ENCODE measurements at places on chromosomes 4 and X.
A peak's percentile ranks its signal among the peaks of the same experiment; 100 is the strongest.

- DNase-seq: no peak
These were observed 12.7 kb upstream of the SMIM43 start for GRCh38 chr4:121777625-121778024.

GRCh38 chr4:14368391-14368790 is 633.9 kb upstream of the CPEB2 start:
- no peak for DNase-seq

DNA sequence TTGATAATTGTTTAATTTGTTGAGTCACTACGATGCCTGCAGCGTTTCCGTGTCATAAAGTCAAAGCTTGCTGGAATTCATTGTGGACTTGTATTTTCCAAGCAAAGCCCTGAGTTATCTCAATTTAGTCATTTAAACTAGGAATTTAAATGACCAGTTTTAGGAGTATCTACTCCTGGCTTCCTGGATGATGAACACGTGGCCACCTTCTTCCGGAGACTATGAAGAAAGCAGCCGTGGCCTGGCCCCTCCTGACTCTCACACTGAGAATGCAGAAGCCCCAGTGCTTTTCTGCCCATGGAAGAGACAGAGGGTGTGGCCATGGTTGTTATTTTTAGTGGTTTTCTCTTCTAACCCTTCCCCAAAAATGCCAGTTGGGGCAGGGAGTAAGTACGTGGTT is 250.7 kb upstream of the GATB start:
- no peak for DNase-seq

DNA sequence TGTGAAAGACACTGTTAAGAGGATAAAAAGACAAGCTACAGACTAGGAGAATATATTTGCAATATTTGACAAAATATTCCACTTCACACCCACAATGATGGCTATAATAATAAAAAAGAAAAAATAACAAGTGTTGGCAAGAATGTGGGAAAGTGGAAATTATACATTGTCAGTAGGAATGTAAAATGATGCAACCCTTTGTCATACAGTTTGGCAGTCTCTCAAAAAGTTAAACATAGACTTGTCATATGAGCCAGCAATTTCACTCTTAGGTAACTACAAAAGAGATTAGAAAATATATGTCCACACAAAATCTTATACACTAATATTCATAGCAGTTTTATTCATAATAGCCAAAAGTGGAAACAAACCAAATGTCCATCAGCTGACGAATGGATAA is 5.2 kb upstream of the RADX start:
- no peak for DNase-seq

GRCh38 chrX:80423000-80423399 is 2.8 kb downstream of the TENT5D start:
- DNase-seq: no peak

DNA sequence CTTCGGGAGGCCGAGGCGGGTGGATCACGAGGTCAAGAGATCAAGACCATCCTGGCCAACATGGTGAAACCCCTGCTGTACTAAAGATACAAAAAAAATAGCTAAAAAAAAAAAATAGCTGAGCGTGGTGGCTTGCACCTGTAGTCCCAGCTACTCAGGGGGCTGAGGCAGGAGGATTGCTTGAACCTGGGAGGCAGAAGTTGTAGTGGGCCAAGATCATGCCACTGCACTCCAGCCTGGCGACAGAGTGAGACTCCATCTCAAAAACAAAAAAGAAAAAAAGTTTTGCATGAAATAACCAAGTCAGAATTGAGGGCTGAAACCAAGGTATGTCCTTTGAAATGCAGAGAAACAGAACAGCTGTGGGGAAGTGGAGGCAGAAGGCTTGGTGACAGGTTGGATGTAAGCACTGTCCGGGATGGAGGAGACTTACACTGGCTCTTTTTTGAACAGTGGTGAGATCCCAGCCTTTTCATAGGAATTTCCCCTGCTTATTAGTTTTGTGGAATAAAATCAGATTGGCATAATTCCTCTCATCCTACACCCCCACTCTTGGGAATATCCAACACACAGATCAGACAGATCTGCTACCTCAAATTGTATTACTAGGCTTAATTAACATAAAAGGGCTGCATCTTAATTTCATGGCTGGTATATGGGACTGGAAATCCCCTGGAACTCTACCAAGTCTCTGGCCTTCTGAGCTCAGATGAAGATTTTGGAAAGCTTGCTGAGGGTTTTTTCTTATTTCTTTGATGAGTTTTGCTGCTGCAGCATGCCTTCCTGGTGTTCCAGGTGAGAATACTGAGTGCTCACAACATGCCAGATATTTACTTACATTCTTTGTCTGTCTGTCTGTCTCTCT is 18.8 kb upstream of the C4orf36 start:
- no peak for DNase-seq

GRCh38 chr4:69377562-69377961 is 97.3 kb downstream of the UGT2B28 start:
- no peak for DNase-seq

GRCh38 chr4:70518716-70519115 is 347 bp downstream of the AMTN start:
- DNase-seq: no peak

DNA sequence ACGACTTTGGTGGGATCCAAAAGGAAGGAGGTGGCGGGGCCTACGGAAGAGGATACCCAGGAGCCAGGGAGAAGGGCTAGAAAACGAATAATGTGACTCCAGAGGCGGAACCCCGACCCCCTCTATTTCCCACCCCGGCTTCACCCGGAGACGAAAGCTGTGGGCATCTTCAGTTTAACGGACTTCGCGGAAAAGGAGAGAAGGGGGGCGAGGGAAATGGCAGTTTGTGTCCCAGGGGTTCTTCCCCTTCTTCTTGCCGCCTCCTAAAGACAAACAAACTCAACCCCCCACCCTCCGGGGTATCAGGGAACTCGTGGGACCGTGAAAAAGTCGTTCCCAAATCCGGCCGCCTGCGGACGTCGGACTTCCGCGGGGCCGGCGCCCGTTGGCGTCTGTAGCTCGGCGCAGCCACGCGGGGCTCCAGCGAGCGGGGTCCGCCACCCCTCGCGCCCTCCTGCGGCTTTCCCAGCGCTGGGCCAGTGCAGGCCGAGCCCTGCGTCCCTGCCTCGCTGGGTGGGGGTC is 3.6 kb upstream of the LEF1 start:
- no peak for DNase-seq

DNA sequence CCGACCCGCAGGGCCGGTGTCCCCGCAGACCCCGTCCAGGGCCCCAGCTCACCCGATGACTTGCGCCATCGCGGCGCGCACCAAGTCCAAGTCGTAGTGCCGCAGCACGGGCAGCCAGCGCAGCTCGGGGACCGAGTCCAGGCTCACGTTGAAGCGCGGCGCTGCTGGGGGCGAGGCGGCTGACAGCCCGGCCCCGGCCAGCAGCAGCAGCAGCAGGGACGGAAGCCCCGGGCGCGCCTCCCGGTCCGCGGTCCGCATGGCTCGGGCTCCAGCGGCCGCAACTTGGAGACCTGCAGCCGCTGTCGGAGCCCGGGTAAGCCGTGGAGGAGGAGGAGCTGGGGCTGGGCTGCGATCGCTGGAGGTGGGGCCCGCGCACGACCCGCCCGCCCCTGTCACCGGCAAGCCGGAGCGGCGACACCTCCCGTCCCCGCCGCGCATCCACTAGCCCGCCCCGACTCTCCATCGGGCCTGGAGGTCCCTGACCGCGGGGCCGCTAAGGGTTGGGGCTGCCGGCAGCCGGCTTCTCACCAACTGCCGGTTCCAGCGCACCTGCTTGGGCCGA is at the start of gene NAAA:
TSS of gene NAAA (minus strand) at position 322 of the 562 bp plus-strand sequence. CDS start at position 258, 64 bp downstream.
- peak; percentile 3 for DNase-seq

DNA sequence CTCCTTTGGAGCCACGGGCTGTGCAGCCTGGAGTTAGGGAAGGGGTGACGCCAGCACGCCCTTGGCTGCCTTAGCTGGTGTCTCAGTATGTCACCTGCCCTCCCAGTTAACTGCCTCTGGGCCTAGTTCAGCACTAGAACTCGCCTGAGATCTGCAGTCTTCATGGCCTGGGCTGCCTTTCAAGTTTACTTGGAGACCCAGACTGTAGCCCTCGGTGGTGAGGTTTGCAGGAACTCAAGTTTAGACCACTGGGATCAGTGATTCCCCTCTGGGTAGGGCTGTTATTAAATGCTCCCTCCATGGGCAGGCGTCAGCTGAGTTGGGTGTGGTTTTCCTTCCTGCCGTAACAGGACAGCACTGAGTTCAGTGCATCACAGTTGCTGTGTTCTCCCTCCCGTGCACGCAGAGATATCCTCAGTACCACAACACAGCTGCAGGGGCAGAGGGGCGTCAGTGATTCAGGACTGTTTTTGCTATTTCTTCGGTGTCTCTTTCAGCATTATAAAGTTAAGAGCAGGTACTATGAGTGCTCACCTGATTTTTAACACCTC is 30.5 kb downstream of the PLAC8 start:
- no peak for DNase-seq

DNA sequence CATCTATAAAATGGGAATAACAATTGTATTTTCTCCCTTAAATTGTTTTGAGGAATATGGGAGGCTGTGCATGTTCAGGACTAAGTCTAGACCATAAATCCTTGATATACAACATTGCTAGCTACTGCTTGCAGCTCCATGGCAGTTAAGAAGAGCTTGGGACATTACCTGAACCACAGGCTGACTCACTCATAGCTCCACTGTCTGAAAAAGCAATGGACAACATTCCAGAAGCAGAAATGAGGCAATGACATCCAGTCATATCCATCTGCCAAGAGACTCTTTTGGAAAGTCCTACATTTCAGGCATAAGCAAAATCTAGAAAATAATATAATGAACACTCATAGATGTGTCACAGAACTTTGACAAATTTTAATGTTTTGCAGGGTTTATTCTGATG is 167.3 kb upstream of the LEF1 start:
- no peak for DNase-seq

DNA sequence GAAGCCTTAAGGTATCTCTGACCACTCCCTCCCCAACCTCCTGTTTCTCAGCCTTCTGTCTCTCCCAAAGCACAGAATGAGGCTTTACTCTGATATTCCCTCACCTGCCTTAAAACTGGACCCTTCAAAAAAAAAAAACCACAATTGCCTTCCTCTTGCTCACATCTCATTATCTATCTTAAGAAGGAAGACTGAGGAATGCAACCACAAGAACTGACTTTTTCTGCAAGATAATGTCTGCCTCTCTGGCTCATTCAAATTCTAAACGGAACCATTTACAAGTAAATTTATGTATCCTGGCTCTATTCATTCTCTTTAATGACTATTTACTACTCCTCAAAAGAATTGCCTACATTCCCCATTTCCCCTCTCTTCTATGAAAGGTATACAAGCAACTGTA is 545.5 kb upstream of the HTR2C start:
- no peak for DNase-seq

DNA sequence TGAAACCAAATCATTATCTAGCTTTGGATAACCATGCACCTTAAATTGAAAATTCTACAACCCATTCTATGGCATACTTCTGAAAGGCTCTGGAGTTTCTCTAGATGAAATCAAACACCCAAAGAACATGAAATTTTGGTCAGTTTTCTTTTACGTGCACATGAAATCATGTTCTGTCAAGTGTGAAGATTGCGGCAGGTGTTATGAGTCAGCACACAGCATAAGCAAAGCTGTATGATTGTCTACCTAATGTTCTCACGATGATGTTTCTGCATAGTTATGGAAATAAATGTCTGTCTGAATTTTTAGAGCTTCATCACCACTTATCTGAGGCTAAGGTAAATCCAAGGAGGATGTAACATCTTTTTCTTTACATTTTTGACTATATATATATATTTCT is 495.3 kb downstream of the IL1RAPL1 start:
- no peak for DNase-seq

- no peak for DNase-seq
These were observed 162.7 kb downstream of the NAF1 start for GRCh38 chr4:163003979-163004378.

- DNase-seq: peak; percentile 23
These were observed 9.5 kb downstream of the LGI2 start for GRCh38 chr4:25021216-25021615.

GRCh38 chr4:188168726-188169373 is 29.6 kb downstream of the TRIML1 start:
- DNase-seq: no peak

DNA sequence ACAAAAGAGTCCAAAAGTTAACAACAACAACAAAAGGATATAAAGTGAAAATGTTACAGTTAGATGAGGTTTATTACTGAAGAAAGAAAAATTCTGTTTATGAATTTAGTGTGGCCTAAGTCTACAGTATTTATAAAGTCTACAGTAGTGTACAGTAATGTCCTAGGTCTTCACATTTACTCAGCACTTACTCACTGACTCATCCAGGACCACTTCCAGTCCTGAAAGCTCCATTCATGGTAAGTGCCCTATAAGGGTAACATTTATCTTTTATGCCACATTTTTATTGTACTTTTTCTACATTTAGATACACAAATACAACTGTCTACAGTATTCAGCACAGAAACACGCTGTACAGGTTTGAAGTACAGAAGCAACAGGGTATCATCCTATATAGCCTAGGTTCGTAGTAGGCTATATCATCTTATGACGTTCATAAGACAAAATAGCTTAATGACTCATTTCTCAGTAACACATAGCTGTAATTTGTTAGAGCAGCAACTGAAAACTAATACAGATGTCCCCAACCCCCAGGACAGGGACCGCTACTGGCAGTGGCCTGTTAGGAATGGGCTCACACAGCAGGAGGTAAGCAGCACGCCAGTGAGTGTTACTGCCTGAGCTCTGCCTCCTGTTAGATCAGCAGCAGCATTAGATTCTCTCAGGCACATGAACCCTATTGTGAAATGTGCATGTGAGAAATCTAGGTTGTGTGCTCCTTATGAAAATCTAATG is 61.3 kb downstream of the CENPC start:
- no peak for DNase-seq

DNA sequence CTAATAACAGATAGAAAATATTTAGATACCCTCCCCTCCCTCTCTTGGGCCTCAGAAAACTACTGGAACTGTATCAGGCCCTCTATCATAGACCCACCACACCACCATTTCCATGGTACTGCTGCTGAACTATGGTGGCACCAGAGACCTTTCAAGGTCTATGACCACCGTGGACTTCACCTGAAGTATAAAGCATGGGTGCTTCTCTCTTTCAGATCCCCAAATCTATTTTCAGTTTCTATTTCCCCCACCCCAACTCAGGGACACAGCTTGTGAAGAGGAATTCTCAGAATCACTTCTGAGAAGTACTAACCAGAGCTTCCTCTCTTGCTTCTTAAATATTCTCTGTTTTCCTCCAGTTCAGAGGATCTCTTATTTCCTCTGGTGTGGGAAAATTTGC is 840.8 kb upstream of the HTR2C start:
- no peak for DNase-seq

DNA sequence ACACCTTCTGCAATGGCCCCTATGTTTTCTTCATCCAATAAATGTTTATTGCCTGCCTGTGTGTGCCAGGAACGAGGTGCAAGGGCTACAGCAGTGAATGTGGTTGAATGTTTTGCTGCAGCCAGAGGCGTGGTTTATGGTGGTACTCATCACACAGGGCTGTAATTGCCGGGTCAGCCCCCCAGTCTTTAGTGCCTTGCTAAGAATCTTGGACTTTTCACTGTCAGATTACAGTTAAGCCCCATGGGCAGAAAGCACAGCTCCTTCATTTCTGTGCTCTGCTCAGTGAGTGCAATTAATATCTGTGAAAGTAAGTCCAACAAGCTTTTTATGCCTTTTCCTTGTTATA is 67.8 kb downstream of the TAPT1 start:
- DNase-seq: no peak

GRCh38 chr4:41509451-41509866 is 28.5 kb upstream of the LIMCH1 start:
- DNase-seq: no peak

All from urinary bladder (tissue), 4 donors.